HuH-7 (cell line): ENCODE measurements at places on chromosomes 7 and 10.

DNA sequence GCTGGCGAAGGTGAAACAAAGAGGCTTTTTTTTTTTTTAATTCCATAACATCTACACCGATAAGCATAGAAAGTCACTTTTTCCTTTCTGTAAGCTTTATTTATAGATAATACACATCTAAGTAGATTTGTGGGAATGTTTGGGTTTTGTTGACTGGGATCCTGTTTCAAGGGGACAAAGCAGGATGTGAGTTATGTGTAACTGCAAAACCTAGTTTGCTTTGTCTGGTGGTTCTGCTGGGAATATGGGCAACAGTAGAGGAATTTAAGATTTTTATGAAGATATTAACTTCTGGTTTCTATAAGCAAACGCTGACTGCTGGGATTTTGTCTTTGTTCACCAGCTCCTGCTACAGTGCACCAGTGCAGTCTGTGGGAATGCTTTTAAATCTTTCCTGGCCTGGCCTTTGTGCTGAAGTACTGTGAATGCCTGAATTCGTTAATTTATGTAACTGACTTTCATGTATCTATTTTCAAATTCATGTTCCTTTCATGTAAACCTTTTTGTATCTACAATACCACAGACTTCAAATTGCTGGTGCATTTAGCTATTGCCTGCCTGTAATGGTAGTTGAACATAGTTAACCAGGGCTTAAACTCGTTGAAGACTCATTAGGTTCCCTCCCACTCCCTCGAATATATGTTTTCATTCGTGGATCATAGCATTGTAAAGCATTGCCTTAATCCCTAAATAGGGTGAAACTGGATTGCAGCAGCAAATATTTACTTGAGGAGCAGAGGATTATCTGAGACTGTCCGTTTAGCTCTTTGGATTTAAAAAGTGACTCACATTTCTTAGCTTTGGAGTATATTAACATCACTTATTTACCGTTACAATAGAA, 1.5 kb downstream of the KLHL7 start:
- DNase-seq, result no peak

DNA sequence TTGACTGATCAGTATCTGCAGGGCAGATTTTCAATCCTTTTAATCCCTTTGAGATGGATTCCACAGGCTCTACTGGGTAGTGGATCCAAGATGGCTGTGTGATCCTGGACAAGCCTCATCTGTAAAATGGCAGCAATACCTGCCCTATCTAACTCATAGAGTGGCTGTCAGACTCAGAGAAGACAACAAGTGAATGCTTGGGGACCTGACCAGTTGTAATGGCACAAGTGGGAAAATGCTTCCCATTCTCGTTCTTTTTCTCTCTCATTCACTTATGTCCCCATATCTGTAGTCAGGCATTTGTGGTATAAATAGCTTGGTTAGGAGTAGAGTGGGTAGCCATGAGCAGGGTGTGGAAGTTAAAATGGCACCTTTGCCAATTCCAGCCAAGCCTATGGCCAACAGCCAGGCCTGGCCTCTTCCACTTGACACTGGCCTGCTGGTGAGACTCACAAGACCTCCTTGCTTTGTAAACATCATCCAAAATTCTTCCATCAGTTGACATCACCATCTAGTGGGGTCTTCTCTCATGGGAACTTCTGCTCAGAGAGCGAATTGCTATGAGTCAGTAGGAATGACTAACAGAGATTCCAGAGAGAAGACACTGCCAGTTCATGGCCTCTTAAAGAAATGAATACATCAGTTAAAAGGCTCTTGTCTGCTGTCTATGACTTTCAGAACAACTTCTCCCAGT, 150.1 kb downstream of the PLPP4 start:
- DNase-seq, result no peak

- no peak for DNase-seq
These were observed 167.3 kb upstream of the CDCA7L start for GRCh38 chr7:22113041-22113440.

GRCh38 chr10:13769946-13770345, 183.2 kb downstream of the PRPF18 start:
- DNase-seq, result no peak

DNA sequence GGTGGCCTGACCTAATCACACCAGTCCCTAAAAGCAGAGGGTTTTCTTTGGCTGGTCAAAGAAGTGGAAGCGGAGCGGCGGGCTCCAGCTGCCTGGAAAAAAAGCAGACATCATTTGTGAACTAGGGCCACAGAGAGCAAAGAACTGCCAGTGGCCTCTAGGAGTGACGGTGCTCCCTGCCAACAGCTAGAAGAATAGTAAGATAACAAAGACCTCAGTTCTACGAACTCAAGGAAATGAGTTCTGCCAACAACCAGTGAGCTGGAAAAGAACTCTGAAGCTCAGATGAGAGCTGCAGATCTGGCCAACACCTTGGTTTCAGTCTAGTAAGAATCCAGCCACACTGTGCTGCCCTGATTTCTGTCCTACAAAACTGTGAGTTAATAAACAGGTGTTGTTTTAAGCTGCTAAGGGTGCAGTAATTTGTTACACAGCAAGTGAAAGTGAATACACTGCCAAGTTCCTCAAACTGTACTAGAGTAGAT, 178.0 kb downstream of the SRPK2 start:
- DNase-seq, result no peak

DNA sequence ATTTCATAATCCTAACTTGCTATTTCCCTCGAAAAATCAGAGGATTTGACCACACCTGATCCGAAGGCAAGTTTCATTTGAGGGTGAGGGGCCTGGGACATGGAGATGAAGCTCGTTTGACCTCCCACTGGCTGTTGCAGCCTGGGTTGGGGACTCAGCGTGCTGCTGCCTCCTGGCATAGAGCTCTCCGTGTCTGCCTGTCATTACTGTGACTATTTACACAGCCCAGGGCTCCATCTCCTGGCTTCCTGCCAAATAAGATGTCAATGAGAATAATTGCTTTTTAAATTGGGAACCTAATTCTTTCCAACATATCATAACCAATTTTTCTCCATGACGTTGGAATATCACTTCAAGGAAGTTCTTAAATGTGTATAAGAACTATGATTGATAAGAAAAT, 139.3 kb upstream of the COBL start:
- no peak for DNase-seq
